Peyer's patch (tissue), 4 donors: ENCODE measurements at places on chromosomes 5 and 9. TPM values are rescaled to one million over a fixed set of nuclear protein-coding genes. Genes with fewer than 3 reads are reported as not detected.

- no peaks in the 10 kb centered on the region for H3K36me3 ChIP-seq
- DNase-seq: no peak
- H3K4me1 ChIP-seq: no peaks in the 10 kb centered on the region
- no peaks in the 10 kb centered on the region for H3K27me3 ChIP-seq
Measured at GRCh38 chr5:14202462-14202861, 59.3 kb downstream of the TRIO start.

GRCh38 chr5:110338341-110339083 lies 388.0 kb downstream of the TMEM232 start:
- no peak overlapping the region for H3K27ac ChIP-seq
- H3K27me3 ChIP-seq: no peaks in the 10 kb centered on the region
- no peaks in the 10 kb centered on the region for H3K4me1 ChIP-seq
- H3K36me3 ChIP-seq: no peaks in the 10 kb centered on the region
- no peak overlapping the region for H3K4me3 ChIP-seq
- DNase-seq: no peak

DNA sequence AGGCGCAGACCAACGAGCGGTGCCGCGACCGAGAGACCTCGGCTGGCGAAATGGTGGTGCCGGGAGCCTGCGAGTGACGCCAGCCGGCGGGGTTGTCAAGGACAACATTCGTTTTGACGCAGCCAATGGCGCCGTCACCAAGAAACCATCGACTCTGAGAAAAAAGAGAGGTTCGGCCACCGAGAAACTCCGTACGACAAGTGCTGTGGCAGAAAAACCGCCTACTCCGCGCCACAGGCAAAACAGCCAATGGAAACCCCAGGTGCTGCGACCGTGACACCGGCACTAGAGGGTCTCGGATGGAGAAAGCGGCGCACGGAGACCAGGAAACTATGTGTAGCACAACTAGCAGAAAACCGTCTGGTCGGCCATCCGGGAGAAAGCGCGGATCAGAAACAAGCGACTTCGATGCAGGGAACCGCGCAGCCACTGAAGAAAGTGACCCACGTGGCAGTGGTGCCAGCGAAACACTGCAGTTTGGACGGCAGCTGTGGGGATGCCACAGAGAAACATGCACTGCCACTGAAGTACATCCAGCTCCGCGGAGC lies 88.8 kb downstream of the ANXA2R start:
- peaks cover 49% of the 10 kb centered on the region for H3K27me3 ChIP-seq
- H3K36me3 ChIP-seq: no peaks in the 10 kb centered on the region
- DNase-seq: peak; percentile 64

LHX3 gene
- total RNA-seq: not detected

SLC9A3 gene
- total RNA-seq: 16.5 TPM

SYNPO gene
- total RNA-seq: 93.3 TPM

CTSV gene
- total RNA-seq: not detected
